ENCODE measurements at places on chromosomes 3 and 15.

- DNase-seq = no peak
These were observed 864.9 kb downstream of the FHIT start for GRCh38 chr3:60386306-60386705.

- no peak for DNase-seq
These were observed 214.5 kb downstream of the ZIC4 start for GRCh38 chr3:147191795-147192385.

DNA sequence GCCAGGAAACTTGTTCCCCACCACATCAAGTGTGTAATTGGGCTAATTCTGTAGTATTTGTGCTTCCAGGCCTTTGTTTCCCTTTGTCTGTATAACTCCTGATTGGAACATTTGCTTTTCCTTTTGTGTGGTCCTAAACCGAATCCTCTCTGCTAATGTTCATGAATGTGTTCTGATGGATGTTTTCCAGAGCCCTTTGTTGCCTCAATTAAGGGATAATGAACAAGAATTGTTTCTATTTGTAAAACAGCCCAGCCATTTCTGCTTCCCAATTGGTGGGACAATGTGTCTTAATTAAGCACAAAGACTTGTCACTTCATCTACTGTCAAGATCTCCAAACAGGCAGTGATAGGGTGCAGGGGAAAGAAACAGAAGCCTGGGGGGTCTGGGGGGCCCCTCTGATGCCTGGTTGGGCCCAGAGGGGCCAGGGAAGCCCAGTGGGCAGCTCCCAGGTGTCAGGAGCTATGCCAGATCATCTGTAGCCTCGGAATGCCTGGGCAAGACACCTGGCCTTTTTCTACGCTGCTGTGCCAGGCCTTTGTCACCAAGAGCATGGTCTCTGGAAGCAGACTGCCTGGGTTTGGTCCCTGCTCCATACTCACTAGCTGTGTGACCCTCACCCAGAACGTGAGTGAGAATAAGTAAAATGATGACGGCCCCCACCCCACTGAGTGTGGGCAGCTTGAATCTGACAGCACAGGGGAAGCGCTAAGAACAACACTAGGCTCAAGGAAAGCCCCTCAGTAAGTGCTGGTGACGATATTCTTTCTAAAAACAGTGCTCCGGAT lies 116.6 kb upstream of the PRR20G start:
- no peak for DNase-seq

- DNase-seq = no peak
These were observed 120.5 kb downstream of the XXYLT1 start for GRCh38 chr3:195150181-195151118.

- DNase-seq = no peak
These were observed 48.2 kb downstream of the COL6A6 start for GRCh38 chr3:130565224-130565623.

DNA sequence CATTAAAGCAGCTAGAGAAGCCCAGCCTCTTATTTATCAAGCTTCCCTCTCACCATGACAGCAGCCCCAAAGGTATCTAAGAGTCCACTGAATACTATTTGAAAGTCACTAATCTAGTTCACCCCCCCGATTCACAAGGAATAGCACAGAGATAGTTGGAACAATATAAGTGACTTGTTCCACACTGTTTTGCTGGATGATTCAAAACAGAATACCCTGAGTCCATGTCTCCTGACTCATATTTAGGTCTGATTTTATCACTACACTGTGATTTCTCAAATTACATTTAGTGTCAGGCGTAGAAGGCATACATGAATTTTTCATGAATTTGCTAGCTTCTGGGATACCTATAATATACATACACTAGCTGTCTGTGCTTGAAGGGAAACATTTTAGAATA lies 18.7 kb upstream of the EOGT start:
- DNase-seq = no peak

GRCh38 chr3:186099178-186099577 lies 9.7 kb downstream of the ETV5 start:
- DNase-seq = peak; percentile 36

- peak; percentile 5 for DNase-seq
These were observed 1.1 kb upstream of the EPHA6 start for GRCh38 chr3:96813134-96813819.

DNA sequence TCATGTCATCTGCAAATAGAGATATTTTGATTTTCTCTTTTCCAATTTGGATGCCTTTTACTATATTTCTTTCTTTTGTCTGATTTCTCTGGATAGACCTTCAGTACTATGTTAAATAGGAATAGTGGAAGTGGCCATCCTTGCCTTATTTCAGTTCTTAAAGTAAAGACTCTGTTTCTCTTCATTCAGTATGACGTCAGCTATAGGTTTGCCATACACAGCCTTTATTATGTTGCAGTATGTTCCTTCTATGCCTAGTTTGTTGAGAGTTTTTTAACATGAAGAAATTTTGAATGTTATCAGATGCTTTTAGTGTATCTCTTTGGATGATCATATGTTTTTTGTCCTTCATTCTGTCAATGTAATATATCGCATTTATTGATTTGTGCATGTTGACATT lies 566.7 kb upstream of the ROBO1 start:
- DNase-seq = no peak

- no peak for DNase-seq
These were observed 3.9 kb downstream of the NUSAP1 start for GRCh38 chr15:41336549-41336948.

DNA sequence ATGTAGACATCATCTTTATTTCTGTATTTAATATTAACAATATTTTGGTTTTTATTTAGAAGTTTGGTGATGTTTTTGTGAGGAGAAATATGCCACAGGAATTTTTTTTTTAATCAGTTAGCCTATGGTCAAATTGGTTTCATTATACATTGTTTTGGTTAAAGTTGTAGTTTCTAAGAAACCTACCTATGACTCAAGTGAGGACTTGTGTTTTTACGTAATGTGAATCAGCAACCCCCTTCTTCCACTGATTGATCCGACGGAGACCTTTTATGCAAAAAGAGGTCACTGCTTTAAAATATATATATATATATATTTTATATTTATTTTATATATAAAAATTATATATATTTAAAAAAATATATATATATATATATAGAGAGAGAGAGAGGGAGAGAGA lies 698.1 kb downstream of the FHIT start:
- no peak for DNase-seq

DNA sequence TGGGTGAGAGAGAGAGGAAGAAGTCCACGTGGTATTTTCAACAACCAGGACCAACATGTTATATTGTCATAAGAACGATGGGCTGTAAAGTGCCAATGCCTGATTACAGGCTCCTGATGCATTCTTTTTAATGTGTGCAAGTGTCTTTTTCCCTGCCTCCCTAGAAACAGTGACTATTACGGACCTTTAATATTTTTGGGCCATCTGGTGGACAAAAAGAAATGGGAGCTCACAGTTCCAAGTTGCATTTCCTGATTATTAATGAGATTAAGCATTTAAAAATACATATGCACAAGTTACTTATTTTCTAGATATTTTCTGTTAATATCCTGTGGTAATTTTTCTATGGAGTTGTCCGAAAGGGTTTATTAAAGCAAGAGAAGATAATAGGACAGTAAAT lies 530.2 kb downstream of the NR2F2 start:
- no peak for DNase-seq

- DNase-seq = no peak
These were observed 9.4 kb downstream of the IGF1R start for GRCh38 chr15:98657721-98658120.
